ENCODE measurements at places on chromosomes 5 and 9.

DNA sequence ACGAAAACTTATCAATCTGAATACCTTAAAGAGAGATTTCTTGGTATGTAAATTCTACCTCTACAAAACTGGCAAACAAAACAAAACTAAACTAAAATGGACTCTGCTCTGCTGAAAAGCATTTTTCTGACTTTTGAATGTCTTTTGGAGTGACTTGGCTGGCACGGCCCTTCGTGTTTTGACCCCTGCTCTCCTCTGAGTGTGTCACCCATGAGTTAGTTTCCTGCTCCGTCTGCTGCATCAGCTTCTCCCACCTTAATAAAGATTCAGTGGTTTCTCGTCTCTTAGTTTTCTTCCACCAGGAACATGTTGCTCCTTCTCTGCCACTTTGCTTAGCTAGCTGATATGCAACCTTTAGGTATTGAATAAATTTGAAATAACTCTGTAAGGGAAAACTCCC, 1084.0 kb upstream of the CDH18 start:
- DNase-seq, result no peak

- DNase-seq, result no peak
Measured at GRCh38 chr5:80781356-80781755, 126.6 kb upstream of the DHFR start.

DNA sequence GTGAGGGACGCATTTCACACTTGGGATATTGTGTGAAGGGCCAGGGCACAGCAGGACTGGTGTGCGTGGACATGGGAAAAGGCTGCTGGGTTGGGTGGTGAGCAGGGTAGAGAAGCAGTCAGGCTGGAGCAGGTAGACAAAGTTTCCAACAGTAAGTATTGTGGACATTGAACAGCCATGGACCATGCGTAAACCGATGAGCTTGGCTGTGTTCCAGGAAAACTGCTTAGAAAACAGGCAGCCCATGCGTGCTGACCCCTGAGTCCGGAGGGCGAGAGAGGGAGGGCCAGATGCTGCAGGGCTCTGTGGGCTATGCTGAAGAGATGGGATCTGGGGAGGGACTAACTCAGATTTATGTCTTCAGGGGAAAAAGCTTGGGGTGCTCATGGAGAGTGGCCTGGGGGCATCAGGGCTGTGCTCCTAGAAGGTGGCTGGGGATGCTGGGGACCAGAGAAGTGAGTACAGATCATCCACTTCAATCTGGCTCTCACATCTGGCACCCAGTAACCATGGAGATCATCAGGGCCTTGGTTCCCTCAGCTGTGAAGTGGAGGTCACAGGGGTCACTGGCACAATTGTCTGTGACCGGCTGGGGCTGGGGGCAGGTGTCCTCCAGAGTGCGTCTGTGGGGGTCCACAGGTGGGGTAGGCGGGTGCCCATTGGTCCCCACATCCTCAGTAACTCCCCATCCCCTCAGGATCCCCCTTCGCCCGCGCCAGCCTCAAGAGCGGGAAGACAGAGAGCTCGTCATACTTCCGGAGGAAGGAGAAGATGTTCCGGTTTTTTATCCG, 93.3 kb downstream of the CACNA1B start:
- DNase-seq, result no peak

- no peak for DNase-seq
Measured at GRCh38 chr5:54761213-54761701, 224.1 kb downstream of the ESM1 start.

DNA sequence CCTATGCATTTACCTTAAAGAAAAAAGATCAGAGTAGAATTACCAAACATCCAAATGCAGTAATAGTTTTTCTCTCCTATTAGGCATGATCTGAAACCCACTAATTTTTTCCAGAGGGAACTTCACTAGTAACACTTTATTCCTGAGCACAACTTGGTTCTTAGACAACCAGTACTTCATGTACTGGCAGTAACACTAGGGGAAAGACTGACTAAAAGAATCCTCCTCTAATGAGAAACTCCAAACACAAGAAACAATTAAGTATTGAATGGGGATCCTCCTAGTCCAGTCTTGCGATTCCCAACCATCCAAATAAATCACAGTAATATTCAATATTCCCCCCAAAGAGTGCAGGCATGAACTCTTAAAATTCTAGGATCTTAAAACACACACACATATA, 48.9 kb downstream of the ZNF608 start:
- DNase-seq, result no peak

- peak; percentile 36 for DNase-seq
Measured at GRCh38 chr5:54794135-54794975, 191.0 kb downstream of the ESM1 start.

GRCh38 chr9:18935541-18935940, 97.5 kb downstream of the SAXO1 start:
- no peak for DNase-seq

- no peak for DNase-seq
Measured at GRCh38 chr5:67774786-67775185, 440.8 kb upstream of the PIK3R1 start.

DNA sequence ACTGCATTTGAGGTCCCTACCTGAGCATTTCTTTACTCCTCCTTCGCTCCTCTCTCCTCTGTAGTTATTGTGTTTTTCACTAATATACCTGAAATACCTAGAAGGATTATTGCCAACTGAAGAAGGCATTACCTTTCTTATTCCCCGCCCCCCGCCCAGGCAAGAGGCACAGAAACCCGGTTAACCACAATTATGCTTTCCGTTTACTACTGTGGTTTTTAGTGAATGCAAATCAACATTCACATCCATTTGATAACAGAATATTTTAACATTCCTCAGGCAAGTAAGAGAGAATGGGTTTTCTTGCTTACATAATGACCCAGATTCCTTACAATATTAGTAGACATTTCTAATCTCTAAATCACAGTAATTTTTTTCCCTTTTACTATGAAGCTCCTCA, 136.9 kb downstream of the PCSK5 start:
- no peak for DNase-seq

DNA sequence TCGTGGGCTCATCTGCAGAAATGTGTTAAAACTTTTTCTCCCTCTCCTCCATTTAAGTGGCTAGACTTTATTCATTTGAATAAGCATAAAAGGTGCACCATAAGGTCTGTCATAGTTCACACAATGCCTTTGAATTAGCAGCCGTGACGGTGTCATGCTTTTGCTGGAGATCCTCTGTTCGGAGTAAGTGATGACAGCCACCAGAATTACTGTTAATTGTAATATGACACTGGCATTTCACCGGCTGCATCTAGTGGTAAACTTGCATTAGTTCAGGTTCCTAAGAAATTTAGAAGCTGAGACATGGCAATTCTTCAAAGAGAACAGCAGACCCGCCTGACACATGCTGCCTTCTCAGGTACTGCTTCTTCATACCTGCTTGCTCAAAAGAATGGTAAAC, 241.7 kb downstream of the EBF1 start:
- no peak for DNase-seq

DNA sequence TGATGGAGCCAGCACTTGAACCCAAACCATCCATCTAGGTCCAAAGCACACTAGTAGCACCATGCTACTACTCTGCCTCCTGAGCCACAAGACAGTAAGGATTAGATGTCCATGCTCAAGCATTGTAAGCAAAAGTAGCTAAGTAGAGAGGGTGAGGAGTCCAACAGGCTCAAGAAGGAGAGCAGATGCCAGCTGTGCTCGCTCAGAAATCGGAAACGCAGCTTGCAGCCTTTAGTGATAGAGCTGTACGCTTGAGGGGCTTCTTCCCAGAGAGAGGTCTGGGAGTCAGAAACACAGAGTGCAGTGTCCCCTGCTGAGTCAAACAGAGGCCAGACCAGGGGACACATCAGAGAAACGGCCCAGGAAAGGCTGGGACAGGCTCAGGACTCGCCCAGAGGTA, 32.7 kb upstream of the GABRP start:
- no peak for DNase-seq

DNA sequence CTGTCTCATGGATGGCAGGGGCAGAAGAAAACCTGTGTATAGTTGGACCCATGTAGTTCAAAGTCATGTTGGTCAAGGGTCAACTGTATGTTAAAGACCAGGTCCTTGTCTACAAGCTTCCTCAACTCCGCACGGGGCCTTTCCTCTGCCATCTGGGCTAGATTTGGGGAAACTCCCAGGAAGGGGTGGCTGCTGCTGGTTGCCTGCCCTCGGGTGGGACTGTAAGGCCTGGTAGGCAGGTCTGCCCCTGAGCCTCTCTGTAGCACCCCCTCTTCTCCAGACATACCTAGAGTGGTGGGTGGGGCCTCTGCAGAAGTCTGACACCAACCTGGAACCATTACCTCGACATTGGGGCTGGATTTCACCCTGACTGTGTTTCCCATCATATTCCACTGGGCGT, 15.2 kb downstream of the ENHO start:
- no peak for DNase-seq

- DNase-seq, result no peak
Measured at GRCh38 chr5:145347026-145347616, 488.0 kb downstream of the PRELID2 start.

GRCh38 chr5:146540414-146540813, 24.4 kb upstream of the GPR151 start:
- DNase-seq, result no peak

DNA sequence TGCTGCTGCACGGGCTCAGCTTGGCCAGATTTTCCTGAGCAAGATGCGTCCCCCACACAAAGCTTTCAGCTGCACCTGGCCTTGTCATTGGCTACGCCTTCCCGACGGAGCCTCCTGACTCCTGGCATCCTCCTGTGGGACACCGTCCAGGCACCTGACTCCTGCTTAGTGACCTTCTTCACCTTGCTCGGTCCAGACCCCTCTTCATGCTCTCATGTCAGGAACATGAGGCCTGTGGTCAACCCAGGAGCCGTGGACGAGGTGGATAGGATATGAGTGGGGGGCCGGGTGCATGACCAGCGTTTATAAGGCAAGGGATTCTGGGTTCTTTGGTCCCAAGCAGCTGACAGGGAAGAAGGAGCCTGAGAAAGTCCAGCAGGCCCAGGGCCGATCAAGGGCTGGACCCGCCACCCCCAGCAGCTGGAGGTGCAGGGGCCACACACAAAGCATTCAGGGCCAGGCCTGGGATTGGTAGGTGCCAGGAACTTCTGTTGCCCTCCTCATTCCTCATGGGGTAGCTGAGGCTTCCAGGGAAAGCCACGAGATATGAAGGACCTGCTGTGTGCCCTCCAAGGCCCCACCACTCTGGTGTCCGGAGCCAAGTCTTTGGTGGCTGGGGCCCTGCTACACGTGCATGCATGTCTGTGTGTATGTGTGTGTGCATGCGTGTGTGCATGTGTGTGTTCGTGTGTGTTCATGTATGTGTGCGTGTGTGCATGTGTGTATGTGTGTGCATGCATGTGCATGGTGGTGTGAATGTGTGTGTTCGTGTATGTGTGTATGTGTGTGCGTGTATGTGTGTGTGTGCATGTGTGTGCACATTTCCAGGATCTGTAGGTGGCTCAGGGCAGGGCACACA, 34.9 kb downstream of the SLC6A3 start:
- no peak for DNase-seq

- DNase-seq, result no peak
Measured at GRCh38 chr9:25224309-25224708, 453.9 kb downstream of the TUSC1 start.

GRCh38 chr9:87725900-87726709, at the start of gene CTSL:
Gene CTSL, plus strand, starts transcription at chr9:87726119. Its CDS starts 1,485 bp downstream, at chr9:87727604.
- DNase-seq, result peak; percentile 86

DNA sequence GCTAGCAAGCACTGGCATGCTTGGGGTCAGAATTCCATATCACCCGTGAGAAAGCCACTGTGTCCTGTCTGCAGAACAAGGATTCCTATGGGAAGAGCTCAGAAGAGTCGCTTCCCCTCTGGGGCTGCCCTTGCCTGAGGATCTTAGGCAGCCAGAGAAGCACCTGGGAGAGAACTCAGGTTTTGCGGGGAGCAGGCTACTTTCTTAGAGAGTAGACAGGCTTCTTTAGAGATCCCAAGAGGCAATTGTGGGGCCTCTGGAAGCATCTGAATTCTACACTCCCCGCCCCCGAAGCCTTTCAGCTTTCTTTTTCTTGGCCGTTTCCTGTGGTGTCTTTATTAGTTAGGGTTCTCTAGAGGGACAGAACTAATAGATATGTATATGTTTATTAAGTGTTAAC, 40.9 kb downstream of the PHF2 start:
- DNase-seq, result no peak

GRCh38 chr9:112764837-112765236, 14.3 kb downstream of the SNX30 start:
- DNase-seq, result no peak

DNA sequence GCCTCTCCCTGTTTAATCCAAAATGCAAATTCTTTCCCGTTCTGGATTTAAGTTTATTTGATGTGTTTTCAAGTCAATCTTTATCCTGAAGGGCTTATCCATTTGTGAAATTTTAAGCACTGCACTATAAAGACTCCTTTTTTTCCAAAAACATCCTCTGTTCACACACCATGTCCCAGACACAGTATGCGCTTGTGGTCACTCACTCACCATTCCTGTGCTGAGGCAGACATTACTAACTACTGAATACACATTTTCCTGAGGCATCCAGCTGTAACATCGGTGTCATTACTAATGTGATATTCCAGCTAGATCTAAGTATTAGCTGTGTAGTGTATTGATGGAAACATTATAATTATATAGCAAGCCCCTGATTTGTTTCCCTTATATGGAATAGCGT, 298.4 kb downstream of the KCTD16 start:
- no peak for DNase-seq

- DNase-seq, result no peak
Measured at GRCh38 chr5:125277494-125278154, 531.2 kb upstream of the ZNF608 start.

DNA sequence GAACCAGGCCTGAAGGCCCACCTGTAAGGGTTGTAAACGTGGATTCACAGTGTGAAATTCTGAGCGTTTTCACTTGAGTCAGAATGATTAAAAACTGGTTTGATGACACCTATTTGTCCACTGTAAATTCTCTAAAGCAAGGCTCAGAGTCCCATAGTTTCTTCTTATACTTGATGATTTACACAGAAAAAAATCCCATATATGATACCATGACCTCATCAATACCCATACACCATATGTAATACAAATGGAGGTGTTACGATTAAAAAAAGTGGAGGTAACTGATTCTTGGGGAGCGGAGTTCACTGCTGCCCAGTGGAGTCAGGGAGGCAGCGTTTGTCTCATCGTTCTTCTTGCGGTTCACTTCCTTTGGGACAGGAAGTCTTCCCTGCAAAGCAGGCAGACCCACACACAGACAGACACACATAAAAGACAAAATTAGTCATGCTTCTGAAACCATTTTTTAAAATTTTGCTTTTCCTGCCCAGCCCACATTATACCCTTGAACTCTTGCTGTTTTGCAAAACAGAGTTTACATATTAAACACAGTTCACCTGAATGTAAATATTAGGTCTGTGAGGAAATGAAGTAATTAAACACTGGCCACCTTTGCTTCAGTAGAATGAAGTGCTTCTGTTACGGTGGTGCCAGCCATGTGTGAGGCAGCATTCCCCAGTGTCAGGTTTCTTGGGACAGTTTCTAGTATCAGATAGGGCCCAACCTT, 26.2 kb downstream of the NREP start:
- DNase-seq, result no peak

GRCh38 chr5:144414202-144415029, 243.7 kb downstream of the KCTD16 start:
- DNase-seq, result no peak

Measured in left hindlimb (tissue), 1 donor.